ENCODE measurements at places on chromosomes 4 and X. TPM values are rescaled to one million over a fixed set of nuclear protein-coding genes. Genes with fewer than 3 reads are reported as not detected.

Gene ZNF732
- 0.12 TPM for total RNA-seq

Gene ZFP42
- 23.8 TPM for total RNA-seq

Gene AFM
- total RNA-seq: not detected

Gene GAGE12H
- total RNA-seq: not detected

Gene ACSL1
- 12.5 TPM for total RNA-seq

Gene BTK
- 0.06 TPM for total RNA-seq

Gene SOD3
- total RNA-seq: 0.18 TPM

All from Daoy (cell line).